Adrenal gland (tissue), 19 donors: ENCODE measurements at places on chromosomes 11 and 22. TPM values are rescaled to one million over a fixed set of nuclear protein-coding genes. Genes with fewer than 3 reads are reported as not detected.

DNA sequence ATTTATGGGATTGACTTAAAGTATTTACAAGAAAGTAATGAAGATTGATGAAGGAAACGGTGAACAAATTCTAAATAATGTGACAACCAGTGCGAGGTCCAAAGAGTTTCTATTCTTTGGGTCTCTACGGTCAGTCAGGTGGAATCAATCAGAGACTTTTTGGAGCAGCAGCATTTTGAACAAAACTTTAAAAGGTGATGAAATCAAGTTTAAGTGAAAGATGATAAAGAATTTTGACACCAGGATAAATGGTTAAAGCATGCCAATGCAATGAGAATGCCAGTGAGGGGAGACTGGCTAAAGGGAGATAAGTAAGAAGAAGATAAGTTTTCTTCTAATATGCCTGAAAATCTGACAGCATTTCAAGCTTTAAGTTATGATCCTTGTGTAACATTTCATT, 67.9 kb downstream of the DCUN1D5 start:
- no peak overlapping the region for H3K4me3 ChIP-seq
- no peak overlapping the region for H3K27ac ChIP-seq
- no peak for DNase-seq
- H3K27me3 ChIP-seq = no peaks in the 10 kb centered on the region
- no peaks in the 10 kb centered on the region for H3K36me3 ChIP-seq

DNA sequence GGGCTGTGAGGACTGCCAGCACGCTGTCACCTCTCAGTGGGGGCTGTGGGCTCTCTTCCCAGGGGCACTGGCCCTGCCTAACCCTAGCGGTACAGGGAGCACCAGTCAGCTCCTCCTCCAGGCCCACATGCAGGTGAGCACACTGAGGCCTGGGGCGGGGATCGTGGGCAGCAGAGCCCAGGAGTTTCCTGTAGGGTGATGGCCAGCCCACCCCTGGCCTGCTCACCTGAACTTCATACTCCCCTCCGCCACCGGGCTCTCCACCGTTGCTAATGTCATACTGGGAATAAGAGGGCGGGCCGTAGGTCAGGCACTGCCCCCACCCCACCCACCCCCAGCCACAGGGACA, 10.0 kb upstream of the TREH start:
- no peak overlapping the region for H3K4me3 ChIP-seq
- H3K27me3 ChIP-seq = no peaks in the 10 kb centered on the region
- DNase-seq = no peak
- H3K27ac ChIP-seq = no peak overlapping the region
- peaks cover 10% of the 10 kb centered on the region for H3K4me1 ChIP-seq

- no peak overlapping the region for H3K27ac ChIP-seq
- no peaks in the 10 kb centered on the region for H3K36me3 ChIP-seq
- DNase-seq = no peak
Measured at GRCh38 chr11:117471776-117472175, 144.1 kb downstream of the CEP164 start.

- no peaks in the 10 kb centered on the region for H3K4me1 ChIP-seq
- H3K27me3 ChIP-seq = no peaks in the 10 kb centered on the region
- H3K36me3 ChIP-seq = no peaks in the 10 kb centered on the region
- H3K27ac ChIP-seq = peak overlapping the region; percentile 37
Measured at GRCh38 chr11:14455648-14456430, 43.8 kb downstream of the COPB1 start.

DNA sequence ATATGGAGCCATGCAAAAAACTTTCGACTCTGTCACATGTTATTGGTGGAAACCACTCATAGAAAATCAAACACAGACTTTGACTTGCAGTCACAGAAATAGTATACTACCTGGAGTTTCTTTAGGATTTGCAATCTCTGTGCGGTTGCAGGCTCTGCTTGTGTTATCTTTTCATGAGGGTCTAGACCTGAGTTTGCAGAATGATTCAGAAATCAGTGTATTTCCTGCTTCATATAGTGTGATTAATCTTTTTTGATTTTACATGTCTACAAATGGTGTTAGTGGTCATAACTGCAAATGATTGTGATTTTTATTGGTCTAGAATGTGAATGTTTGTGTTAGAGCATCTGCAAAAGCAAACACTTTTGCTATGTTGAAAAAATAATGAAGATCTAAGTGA, 690.2 kb downstream of the NTM start:
- H3K4me1 ChIP-seq = no peaks in the 10 kb centered on the region
- H3K36me3 ChIP-seq = no peaks in the 10 kb centered on the region
- no peak overlapping the region for H3K27ac ChIP-seq
- H3K4me3 ChIP-seq = no peak overlapping the region

GRCh38 chr11:113504586-113504985, 29.4 kb upstream of the DRD2 start:
- H3K4me1 ChIP-seq = no peaks in the 10 kb centered on the region
- no peak overlapping the region for H3K4me3 ChIP-seq
- DNase-seq = no peak
- no peak overlapping the region for H3K27ac ChIP-seq

GRCh38 chr11:86442420-86442819, 67.7 kb downstream of the CCDC81 start:
- no peak for DNase-seq
- no peaks in the 10 kb centered on the region for H3K36me3 ChIP-seq
- H3K4me3 ChIP-seq = no peak overlapping the region
- H3K4me1 ChIP-seq = no peaks in the 10 kb centered on the region
- H3K27me3 ChIP-seq = no peaks in the 10 kb centered on the region

DNA sequence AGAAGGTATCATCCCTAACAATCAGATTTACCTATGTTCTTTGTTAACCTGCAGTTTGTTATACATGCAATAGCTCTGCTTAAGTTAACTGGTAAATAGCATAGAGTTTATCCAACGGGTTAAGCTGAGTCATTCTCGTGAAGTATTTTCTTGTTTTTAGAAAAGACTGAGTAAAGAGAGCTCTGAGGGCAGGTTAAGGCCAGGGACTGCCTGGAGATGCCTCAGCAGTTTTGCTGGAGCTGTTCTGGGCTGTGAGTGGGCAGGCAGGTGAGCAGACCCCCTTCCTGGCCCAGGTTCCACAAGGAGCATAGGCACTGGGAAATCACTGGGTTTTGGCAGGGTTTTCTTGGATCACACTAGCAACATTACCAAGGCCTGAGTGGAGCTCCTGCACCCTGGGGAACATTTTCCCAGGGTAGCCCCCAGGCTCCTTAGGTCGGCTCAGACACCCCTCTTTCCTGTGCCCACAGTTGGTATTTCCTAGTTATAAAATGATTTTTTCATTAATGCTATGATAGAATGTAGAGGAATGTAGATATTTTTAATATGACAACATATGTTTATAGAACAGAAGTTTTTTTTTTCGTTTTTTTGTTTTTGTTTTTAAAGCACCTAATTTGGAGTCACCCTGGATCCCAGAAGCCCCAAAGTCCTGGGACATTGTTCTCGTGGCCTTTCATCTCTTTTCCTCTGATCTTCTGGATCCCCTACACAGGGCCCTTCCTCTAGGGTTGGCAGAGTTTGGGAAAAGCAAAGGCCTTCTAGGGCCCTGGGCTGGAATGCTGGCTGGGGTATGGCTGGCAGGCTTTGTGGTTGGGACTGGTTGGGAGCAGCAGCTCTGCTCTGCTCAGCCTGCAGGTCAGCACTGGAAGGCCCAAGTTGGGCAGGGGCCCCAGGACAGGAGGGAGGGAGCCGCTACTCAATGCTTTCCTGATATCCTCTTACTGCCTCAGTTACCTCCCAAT, 26.7 kb downstream of the IRAG1 start:
- H3K4me3 ChIP-seq = no peak overlapping the region
- H3K36me3 ChIP-seq = no peaks in the 10 kb centered on the region
- no peak for DNase-seq
- peaks cover 24% of the 10 kb centered on the region for H3K4me1 ChIP-seq

- DNase-seq = no peak
- no peaks in the 10 kb centered on the region for H3K36me3 ChIP-seq
- no peaks in the 10 kb centered on the region for H3K27me3 ChIP-seq
Measured at GRCh38 chr11:96126917-96127595, 203.1 kb upstream of the MTMR2 start.

- DNase-seq = no peak
- H3K4me1 ChIP-seq = no peaks in the 10 kb centered on the region
- no peaks in the 10 kb centered on the region for H3K36me3 ChIP-seq
- H3K27me3 ChIP-seq = no peaks in the 10 kb centered on the region
- no peak overlapping the region for H3K4me3 ChIP-seq
- H3K27ac ChIP-seq = no peak overlapping the region
Measured at GRCh38 chr11:125649465-125650166, 24.7 kb downstream of the CHEK1 start.

- DNase-seq = no peak
- H3K4me1 ChIP-seq = no peaks in the 10 kb centered on the region
- H3K27me3 ChIP-seq = no peaks in the 10 kb centered on the region
- H3K27ac ChIP-seq = no peak overlapping the region
Measured at GRCh38 chr11:74050465-74050864, 41.6 kb upstream of the UCP3 start.

DNA sequence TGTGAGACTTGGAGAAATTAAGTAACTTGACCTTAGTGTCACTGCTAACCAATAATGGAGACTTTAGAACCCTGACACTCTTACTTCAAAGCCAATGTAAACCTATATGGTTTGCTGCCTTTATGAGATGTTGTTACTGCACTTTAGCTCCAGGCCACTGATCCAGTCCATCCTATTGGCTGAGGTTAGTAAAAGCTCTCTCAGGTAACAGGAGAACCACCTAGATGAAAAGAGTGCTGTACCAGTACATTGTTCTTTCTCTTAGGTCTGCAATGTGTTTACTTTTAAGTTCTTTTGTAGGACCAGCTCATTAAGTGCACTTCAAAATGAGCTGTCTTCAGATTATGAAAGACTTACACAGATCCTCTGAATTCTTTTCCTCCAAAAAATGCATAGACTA, 994.0 kb upstream of the FAT3 start:
- no peak for DNase-seq
- H3K27me3 ChIP-seq = no peaks in the 10 kb centered on the region
- H3K36me3 ChIP-seq = no peaks in the 10 kb centered on the region
- H3K27ac ChIP-seq = peak overlapping the region; percentile 19

- H3K4me1 ChIP-seq = peaks cover 23% of the 10 kb centered on the region
- no peaks in the 10 kb centered on the region for H3K27me3 ChIP-seq
- no peaks in the 10 kb centered on the region for H3K36me3 ChIP-seq
- H3K4me3 ChIP-seq = no peak overlapping the region
- H3K27ac ChIP-seq = peak overlapping the region; percentile 52
- DNase-seq = no peak
Measured at GRCh38 chr22:20206709-20207215, 55.9 kb upstream of the CCDC188 start.

- H3K27ac ChIP-seq = no peak overlapping the region
- no peaks in the 10 kb centered on the region for H3K36me3 ChIP-seq
- H3K4me3 ChIP-seq = no peak overlapping the region
- no peaks in the 10 kb centered on the region for H3K27me3 ChIP-seq
Measured at GRCh38 chr11:23078289-23078971, 218.2 kb upstream of the CCDC179 start.

- H3K27me3 ChIP-seq = peaks cover 4% of the 10 kb centered on the region
- no peak overlapping the region for H3K4me3 ChIP-seq
- DNase-seq = peak; percentile 27
- H3K36me3 ChIP-seq = no peaks in the 10 kb centered on the region
- no peak overlapping the region for H3K27ac ChIP-seq
Measured at GRCh38 chr11:122633219-122633829, 22.2 kb upstream of the UBASH3B start.

GRCh38 chr22:16793831-16794230, 31.4 kb downstream of the XKR3 start:
- H3K36me3 ChIP-seq = no peaks in the 10 kb centered on the region
- H3K4me3 ChIP-seq = no peak overlapping the region
- H3K27me3 ChIP-seq = peaks cover 3% of the 10 kb centered on the region
- H3K27ac ChIP-seq = no peak overlapping the region
- DNase-seq = no peak

DNA sequence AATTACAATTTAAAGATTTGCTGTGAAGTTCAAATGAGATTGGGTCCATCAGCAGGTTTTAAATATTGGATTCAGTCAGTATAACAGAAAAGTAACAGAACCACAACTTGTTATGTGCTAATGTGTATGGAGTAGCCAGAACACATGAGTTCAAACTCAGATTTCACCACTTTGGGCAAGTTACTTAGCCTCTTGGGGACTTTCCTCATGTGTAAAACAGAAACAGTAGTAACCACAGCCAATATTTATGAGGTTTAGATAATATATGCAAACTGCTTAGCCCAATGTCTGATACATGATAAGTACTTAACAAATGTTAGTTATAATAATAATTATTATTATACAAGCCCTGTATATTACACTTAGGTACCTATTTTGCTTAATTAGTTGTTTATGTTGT, 21.8 kb upstream of the SLC5A12 start:
- no peaks in the 10 kb centered on the region for H3K36me3 ChIP-seq
- DNase-seq = no peak

DNA sequence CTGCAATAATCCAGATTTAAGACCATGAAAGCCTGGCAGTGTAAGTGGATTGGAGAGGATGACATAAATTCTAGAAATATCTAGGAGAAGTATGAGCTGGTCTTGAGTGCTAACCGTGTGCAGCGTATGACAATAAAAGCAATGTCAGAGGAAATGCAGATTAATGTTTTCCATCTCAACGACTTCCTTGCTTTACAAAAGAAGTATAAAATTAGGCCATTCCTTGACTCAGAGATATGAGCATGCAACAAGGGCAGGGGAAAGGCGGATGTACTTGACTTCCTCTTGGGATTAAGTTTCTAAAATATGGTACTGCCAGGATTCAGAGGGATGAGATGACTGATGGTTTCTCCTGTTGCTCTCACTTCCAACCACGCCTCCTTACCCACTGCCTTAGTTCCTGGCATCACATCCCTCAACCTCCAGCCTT, 32.3 kb downstream of the ADAMTS15 start:
- no peaks in the 10 kb centered on the region for H3K27me3 ChIP-seq
- no peaks in the 10 kb centered on the region for H3K36me3 ChIP-seq
- no peak overlapping the region for H3K4me3 ChIP-seq

GRCh38 chr22:23144932-23145877, at the start of gene RAB36:
RAB36 (plus strand) TSS chr22:23145477; CDS start chr22:23146617, 1,140 bp downstream.
- peak within 1 kb of the TSS; percentile 67 for H3K4me3 ChIP-seq
- no peaks in the 10 kb centered on the region for H3K36me3 ChIP-seq
- no peaks in the 10 kb centered on the region for H3K27me3 ChIP-seq
- peak; percentile 100 for DNase-seq

DNA sequence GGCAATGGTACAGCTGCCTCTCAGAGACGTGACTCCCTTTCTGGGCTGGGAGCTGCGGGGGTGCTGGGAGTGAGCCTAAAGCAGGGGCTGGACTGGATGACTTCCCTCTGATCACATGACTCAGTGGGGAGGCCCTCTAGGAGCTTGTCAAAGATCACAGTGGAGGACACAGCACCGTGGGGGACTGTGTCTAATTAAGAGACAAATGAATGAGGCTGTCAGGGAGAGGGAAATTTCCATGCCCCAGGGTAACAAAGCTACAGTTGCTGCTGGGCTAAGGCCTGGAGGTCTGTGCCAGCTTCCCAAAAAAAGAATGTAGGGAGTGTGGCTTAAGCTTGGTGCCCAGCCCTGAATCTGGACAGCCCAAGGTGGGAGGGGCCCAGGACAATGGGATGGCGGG, 262.8 kb upstream of the PLET1 start:
- no peaks in the 10 kb centered on the region for H3K27me3 ChIP-seq
- H3K4me3 ChIP-seq = no peak overlapping the region
- H3K27ac ChIP-seq = no peak overlapping the region

The HNRNPUL2 gene
- total RNA-seq = 10.3 TPM

The GAL gene
- 1.3 TPM for total RNA-seq

The IFITM1 gene
- 80.5 TPM for total RNA-seq

The OR51B4 gene
- total RNA-seq = 0.34 TPM

The KCNK7 gene
- 0.57 TPM for total RNA-seq

The GLB1L2 gene
- 3.9 TPM for total RNA-seq

The CSNK2A3 gene
- total RNA-seq = 1.2 TPM

The PHLDB1 gene
- 20.7 TPM for total RNA-seq

The OR8D1 gene
- total RNA-seq = not detected

The SMIM35 gene
- not detected for total RNA-seq

The C22orf42 gene
- not detected for total RNA-seq

The SUSD2 gene
- total RNA-seq = 0.28 TPM

The NECTIN1 gene
- 19.6 TPM for total RNA-seq

The HBB gene
- total RNA-seq = 24.4 TPM

The MYBPC3 gene
- 2.0 TPM for total RNA-seq

The TH gene
- 2.9 TPM for total RNA-seq

The MAML2 gene
- total RNA-seq = 19.0 TPM
